ENCODE measurements at places on chromosomes 2 and 18. TPM values are rescaled to one million over a fixed set of nuclear protein-coding genes. Genes with fewer than 3 reads are reported as not detected.

PDCD1 gene
- 0.08 TPM for polyA plus RNA-seq

PLGLB1 gene
- 7.1 TPM for polyA plus RNA-seq

ALPP gene
- polyA plus RNA-seq, result not detected

UNC80 gene
- 2.1 TPM for polyA plus RNA-seq

PSTPIP2 gene
- polyA plus RNA-seq, result 11.9 TPM

ZNF142 gene
- polyA plus RNA-seq, result 18.9 TPM

LRP1B gene
- polyA plus RNA-seq, result 3.7 TPM

SCYGR4 gene
- polyA plus RNA-seq, result not detected

DNAJC5G gene
- 0.39 TPM for polyA plus RNA-seq

ADRA2B gene
- 4.1 TPM for polyA plus RNA-seq

ZBTB14 gene
- polyA plus RNA-seq, result 21.3 TPM

ACVR1C gene
- polyA plus RNA-seq, result 0.04 TPM

KLHL41 gene
- polyA plus RNA-seq, result 0.99 TPM

OR6B2 gene
- polyA plus RNA-seq, result not detected

GRCh38 chr2:187935126-187935525, 356.5 kb upstream of the GULP1 start:
- no peak for DNase-seq

DNA sequence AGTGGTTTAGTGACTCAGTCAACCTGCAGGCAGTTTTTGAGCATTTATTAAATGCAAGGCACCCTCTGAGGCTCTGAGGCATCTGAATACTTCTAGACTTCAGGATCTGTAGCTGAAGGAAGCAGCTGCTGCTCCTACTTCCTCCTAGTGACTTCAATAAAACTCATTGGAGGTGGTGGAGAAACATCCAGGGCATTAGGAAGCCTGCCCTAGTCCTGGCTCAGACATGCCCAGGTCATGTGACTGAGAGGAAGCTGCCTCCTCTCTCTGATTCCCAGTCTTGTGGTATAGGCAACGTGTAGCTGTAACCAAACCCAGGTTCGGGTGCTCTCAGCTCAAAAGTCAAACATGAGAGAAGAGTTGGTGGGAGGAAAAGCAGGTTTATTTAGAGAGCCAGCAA, 287.2 kb upstream of the GYPC start:
- no peak for DNase-seq

- DNase-seq, result no peak
These were observed 948.0 kb upstream of the CNTNAP5 start for GRCh38 chr2:123077101-123077500.

DNA sequence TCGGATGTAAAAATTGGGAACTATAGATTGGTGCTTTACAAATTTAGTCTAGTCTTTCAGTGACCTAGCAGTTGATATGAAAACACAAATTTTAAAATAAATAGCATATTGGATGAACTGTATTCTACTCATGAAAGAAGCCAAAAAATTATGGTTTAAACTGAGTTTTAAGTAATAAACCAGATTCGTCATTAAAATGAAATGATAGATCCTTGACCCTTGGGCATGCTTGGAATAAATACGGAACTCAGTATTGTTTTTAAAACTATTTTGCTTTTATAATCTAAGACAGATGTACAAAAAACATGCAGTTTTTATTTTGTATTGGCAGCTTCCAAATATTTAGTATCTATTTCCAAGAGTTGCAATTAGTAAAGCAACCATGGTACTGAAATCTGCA, 34.6 kb upstream of the TBR1 start:
- no peak for DNase-seq

GRCh38 chr2:109500910-109501309, 112.9 kb downstream of the SEPTIN10 start:
- no peak for DNase-seq

DNA sequence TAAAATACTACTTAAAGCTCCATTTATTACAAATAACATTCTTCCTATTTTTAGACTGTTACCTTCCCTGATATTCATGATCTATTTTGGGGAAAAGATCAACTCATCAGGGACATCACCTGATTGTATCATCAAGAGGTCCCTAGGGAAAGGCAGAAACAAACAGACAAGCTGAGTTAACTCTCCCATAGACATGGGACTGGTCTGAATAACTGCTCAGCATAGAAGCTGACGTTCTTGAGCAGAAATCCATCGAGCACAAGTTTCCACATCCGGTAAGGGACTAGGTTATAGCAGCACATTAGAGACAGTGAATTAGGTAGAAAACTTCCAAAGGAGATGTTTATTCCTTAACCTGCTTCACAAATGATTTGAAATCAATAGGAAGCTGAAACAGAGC, 1100.4 kb upstream of the SLC39A10 start:
- no peak for DNase-seq

GRCh38 chr2:6454286-6454990, 411.3 kb downstream of the CMPK2 start:
- no peak for DNase-seq

GRCh38 chr2:234958746-234959395, 7.1 kb downstream of the SH3BP4 start:
- no peak for DNase-seq

DNA sequence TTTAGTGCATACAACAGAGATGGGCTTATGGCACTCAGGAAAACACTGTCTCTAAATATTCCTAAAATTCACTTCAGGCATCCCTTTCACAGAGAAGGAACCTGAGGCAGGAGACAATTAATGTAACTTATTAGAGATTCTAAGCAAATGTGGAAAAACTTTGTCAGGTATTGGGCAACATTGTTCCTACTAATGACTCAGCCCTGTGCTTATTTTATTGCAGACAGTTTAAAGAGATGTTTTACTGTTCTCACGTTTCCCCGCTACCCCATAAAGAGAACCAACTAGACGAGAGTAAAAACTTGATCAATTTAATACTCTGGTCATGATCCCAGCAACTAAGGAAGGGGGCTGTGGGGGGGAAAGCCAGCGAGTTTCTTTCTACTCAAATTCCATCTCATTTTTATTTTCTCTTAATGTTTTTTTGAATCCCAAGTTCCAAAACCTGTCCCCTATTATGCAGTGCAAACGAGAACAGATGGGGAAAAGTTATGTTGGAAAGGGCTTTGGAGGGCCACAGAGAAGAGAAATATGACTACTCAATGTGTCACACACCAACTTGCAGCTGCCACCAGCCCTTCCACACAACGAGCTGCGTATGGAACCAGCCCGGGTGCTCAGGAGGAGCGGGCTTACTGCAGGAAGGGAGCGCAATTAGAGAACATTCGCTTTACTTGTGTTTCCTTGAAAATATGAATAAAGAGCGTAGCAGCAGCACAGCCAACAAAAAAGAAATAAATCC, 18.7 kb upstream of the ACVR1 start:
- no peak for DNase-seq

GRCh38 chr2:119517433-119517832, 6.8 kb downstream of the SCTR start:
- DNase-seq, result no peak

DNA sequence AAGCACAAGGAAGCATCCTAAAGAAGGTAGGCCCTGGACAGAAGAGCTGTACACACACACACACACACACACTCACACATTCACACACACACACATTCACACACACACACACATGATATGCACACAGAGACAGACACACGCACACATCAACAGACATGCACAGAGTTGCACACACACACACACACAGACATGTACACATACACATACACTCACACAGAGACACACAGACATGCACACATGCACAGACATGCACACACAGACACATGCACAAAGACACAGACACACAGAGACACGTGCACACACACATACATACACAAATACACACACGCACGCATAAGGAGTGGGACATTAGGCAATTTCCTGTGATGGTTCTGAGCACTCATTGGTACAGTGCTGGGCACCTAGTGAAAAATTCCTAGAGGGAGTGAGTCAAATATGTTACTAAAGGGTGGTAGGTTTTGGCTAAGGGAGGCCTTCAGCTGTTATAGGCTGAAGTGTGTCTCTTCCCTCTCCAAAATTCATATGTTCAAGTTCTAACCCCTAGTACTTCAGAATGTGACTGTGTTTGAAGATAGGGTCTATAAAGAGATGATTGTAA, 26.4 kb downstream of the THNSL2 start:
- no peak for DNase-seq

DNA sequence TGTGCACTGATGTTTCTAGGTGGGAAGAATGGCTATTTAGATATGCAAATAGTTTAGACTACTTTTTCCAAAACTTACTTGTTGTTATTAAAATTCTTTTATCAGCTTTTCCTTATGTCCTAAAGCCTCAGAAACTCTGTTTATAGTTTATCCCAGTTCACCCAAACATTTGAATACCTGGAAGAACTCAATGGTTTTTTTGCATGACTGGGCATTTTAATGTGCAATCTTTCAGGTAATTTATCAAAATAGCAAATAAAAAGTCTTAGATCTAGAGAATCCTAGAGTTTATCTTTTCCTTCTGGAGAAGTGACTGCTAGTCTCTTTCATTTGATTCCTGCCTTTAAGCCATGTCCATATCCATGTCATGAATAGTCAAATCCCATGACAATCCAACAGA, 9.6 kb upstream of the ADAM23 start:
- no peak for DNase-seq

DNA sequence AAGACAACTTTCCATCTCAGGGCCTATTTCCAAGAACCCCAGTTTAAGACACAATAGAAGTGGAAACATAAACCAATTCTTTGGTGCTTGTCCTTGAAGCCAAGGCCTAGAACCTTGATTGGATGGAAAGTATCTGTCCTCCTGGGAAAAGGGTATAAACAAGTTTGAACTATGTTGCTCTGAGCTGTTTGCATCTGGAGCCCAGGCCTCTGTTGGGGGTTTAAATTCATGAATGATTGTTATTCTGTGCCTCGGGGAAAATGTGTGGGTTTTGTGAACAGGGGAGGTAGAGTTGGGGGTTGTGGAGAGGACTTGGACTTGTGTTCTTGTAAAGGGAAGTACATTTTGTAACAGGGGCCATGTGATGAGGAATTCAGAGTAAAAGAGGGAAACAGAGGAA, 406.1 kb downstream of the SLC4A3 start:
- no peak for DNase-seq

- no peak for DNase-seq
These were observed 11.6 kb downstream of the PTPN4 start for GRCh38 chr2:119771331-119771730.

DNA sequence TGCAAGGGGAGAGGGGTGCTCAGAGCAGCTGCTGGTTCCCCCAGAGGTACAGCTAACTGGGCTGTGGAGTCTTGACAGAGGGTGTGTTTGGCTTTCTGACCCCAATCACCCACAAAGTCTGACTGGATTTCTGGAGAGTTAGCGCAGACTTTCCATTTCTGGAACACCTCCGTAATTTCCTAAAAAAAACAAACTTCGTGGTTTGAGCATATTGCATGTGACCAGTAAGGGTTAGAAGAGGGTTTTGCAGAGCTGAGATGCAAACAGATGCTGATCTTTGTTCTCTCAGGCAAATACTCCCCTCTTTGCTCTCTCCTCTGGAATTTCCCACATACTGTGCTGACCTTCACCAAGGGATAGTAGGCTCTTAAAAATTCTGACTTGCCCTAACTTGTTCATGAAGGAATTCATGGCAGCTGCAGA, 44.5 kb upstream of the TMEM247 start:
- no peak for DNase-seq

DNA sequence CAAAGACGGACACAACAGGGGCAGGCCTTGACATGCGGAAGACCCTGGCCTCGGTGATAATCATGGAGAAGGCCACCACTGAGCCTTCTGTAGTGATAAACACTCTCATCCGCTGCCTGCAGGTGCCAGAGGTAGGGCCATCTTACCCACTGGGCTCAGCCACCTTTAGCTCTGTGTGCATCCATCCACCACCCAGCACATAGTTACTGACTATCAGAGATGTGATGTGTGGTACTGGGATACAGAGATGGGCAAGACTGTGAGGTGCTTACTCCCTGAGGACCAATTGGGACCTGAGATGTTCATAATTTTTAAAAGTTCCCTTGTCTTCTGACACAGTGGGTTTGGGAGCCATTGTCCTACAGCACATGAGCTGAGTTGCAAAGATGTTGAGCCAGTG, 1.6 kb downstream of the MROH2A start:
- no peak for DNase-seq

DNA sequence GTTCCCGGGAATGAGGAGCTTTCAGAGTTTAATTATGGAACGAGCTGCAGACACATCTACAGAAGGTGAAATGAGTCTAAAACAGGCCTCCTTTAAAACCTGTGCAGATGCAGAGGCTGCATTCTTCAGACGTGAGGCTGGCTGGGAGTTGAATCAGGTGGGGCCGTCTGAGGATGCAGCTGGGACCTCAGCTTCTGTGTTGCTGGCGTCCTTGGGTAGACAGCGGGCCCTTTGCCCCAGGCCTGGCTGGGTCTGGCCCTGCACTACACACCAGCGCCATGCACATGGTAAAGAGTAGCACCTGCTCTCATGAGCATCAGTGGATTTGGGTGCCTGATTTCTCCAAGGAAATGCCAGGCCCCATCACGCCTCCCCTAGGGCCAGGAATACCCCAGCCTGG, 67.3 kb downstream of the TMEM18 start:
- no peak for DNase-seq

GRCh38 chr18:32093102-32093511, 1.4 kb downstream of the RNF138 start:
- peak; percentile 45 for DNase-seq

DNA sequence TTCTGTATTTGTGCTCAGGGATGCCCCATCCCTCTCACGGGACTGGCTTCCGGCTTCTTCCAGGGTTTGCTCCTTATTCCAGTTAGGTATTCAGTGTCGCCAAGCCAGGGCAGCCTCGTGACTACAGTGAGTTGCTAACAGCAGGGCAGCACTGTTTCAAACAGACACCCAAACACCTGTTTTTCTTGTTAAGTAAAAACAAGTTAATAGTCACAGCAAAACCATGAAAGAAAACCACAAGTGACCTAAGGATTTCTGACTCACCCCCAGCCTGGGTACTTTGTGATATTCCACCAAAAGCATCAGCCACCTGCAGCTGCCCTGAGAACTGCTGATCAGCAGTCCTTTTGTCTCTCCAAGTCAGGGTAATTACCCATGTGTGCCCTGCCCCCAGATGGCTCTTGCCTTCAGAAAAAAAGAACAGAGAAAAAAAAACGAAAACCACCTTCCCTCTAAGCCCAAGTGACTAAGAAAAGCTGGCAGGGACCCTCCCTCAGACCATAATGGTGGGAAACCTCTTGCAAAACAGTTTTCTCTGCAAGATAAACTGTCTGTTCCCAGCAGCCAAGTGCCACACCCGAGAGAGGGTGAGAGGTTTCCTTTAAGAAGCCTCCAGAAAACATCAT, 178.2 kb downstream of the ANAPC1 start:
- DNase-seq, result no peak

DNA sequence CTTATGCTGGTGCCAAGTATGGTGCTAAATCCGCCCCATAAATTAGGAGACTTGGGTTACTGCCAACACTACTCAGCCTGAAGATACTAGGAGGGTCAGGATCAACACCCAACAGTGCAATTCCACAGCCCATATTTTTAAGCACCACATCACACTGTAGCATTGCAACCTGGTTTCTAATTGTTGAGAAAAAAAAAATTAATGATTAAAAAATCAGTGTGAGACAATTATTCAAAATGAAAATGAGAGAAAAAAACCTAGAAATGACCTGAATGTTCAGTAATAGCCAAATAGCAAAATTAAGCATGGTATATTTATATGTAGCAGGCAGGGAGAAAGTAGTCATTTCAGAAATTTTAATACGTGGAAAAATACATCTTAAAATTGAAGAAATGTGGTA, 29.2 kb upstream of the HNRNPLL start:
- DNase-seq, result no peak

GRCh38 chr2:132837769-132838168, 167.8 kb upstream of the LYPD1 start:
- DNase-seq, result no peak

GRCh38 chr2:192060161-192060560, 134.6 kb downstream of the TMEFF2 start:
- no peak for DNase-seq

GRCh38 chr2:127194447-127194846, 25.7 kb downstream of the CYP27C1 start:
- no peak for DNase-seq
